Stimulated activated CD4-positive, alpha-beta T cell treated with anti-CD3 and anti-CD28 coated beads, Interleukin-1b, Interleukin-23, amount 100 ng/mL, for 1 hour (primary cell): ENCODE measurements at places on chromosomes 2 and 18.

- DNase-seq: no peak
These were observed 242.4 kb downstream of the ARHGAP15 start for GRCh38 chr2:143371616-143372015.

- DNase-seq: no peak
These were observed 721.8 kb downstream of the ERBB4 start for GRCh38 chr2:211816754-211817153.

DNA sequence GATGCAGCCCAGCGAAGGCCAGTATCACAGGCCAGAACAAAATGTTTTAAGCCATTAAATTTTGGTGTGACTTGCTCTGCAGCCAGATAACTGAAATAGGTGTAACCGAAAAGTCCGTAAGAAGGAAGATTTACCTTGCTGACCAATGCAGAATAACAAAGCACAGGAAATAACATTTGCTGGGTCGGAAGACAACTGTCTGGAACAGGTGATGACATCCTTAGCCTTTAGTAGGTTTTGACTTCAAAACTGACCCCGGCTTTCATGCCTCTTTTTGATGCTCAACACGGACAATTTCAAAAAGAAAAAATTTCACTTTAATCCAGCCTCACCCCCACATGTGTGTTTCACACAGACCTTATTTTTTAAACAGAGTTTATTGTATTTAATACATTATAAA lies 93.7 kb downstream of the KCTD1 start:
- DNase-seq: no peak

DNA sequence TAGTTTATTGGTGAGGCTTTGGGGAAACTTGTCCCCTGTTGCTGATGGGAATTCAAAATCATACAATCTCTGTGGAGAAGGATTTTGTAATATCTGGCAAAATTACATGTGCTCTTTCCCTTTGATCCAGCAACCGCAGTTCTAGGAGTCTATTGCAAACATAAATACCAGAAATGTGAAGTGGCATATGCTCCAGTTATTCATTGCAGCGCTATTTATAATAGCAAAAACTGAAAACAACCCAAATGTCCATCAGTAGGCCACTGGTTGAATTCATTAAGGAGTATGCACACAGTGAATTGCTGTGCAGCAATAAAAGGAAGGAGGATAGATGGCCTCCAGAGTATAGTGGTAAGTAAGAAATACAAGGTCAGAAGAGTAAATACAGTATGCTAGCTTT lies 76.5 kb downstream of the HNRNPLL start:
- DNase-seq: no peak

DNA sequence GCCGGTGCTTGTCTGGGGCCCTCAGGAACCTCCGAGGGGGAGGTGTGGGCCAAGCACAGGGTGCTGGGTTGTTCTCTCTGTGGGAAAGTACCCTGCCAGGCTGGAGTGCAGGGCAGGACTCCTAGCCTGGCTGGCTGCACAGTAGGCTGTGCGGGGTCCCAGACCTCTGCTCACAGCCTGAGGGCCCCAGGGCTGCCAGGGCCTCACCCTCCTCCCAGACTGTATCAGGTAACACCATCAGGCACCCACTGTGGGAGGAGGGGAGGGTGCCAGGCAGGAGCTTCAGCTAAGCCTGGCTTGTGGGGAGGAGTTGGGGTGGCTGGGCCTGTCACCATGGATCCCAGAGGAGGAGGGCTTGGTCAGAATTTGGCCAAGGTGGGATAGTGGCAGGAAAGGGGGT lies 211.9 kb upstream of the SMAD2 start:
- no peak for DNase-seq
